ENCODE measurements at places on chromosomes 13 and 19.

DNA sequence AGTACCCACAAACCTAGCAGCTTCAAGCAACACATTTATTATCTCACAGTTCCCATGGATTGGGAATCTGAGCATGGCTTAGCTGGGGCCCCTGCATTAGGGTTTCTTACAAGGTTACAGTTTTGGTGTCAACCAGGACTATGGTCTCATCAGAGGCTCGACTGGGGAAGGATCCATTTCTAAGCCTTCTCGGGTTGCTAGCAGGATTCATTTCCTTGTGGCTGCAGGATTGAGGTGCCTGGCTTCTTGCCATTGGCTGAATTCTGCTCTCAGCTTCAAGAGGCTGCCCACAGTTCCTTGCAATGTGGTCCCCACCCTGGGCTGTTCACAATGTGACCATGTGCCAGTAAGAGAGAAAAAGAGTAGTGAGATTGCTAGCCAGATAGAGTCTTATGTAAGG is 26.7 kb downstream of the ZNRF4 start:
- no peaks in the 10 kb centered on the region for H3K27me3 ChIP-seq
- H3K4me3 ChIP-seq: no peak overlapping the region
- no peaks in the 10 kb centered on the region for H3K4me1 ChIP-seq
- no peak overlapping the region for H3K27ac ChIP-seq

GRCh38 chr13:30652746-30653386 is 35.1 kb downstream of the USPL1 start:
- no peaks in the 10 kb centered on the region for H3K4me1 ChIP-seq
- no peak for DNase-seq
- H3K27me3 ChIP-seq: no peaks in the 10 kb centered on the region
- no peak overlapping the region for H3K4me3 ChIP-seq

- H3K4me1 ChIP-seq: no peaks in the 10 kb centered on the region
- no peak overlapping the region for H3K27ac ChIP-seq
- no peaks in the 10 kb centered on the region for H3K27me3 ChIP-seq
- no peak overlapping the region for H3K4me3 ChIP-seq
- no peak for DNase-seq
These were observed 57.7 kb downstream of the ATP7B start for GRCh38 chr13:51953347-51954195.

DNA sequence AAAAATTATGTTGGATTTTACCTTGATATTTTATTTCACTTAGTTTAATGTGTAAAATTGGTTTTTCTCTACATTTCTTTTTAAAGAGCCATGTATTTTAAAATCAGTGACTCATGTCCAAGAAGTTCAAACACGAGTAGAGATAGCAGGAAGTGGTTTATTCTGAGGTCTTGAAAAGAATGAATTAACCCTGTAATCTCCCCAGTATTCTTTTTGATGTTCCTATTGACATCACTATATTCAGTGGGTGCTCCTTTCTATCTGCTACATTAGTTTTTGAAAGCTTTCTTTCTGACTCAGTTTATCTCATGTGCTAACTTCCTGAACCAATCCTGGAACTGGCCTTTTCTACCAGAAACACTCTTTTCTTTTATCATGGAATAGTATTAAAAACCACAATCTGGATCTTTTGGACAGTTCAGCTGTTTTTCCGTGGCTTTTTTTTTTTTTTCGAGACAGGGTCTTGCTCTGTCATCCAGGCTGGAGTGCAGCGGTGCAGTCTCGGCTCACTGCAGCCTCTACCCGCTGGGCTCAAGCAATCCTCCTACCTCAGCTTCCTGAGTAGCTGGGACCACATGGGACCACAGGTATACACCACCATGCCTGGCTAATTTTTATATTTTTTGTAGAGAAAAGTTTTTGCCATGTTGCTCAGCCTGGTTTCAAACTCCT is 114.9 kb downstream of the PCCA start:
- no peaks in the 10 kb centered on the region for H3K4me1 ChIP-seq
- H3K36me3 ChIP-seq: no peaks in the 10 kb centered on the region

- no peaks in the 10 kb centered on the region for H3K4me1 ChIP-seq
- DNase-seq: no peak
- no peaks in the 10 kb centered on the region for H3K36me3 ChIP-seq
- H3K27ac ChIP-seq: no peak overlapping the region
These were observed 1832.8 kb upstream of the MIR17HG start for GRCh38 chr13:89514534-89515312.

DNA sequence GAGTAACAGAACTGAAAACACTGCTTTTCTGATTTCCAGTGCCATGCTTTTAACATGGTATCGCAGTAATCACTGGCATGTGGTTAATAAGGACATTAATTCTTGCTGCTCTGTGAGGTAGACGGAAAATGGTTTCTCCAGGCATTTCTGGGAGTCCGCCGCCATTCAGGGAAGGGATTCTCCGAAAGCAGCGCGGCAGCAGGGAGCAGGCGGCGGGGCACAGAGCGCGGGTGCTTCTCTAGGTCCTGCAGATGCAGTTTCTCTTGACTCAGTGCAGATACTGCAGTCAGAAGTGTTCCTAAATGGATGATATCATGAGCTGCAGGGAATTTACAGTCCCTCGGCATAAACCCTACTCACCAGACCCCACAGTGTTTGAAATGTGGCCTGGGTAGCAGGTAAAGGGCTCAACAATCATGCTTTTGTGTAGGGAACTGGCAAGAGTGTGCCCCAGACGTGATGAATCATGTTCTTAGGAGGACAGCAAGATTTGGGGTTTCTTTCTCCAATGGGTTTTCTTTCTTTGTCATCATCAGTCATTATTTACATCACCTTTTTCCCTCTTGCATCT is 338.6 kb upstream of the ARGLU1 start:
- H3K36me3 ChIP-seq: no peaks in the 10 kb centered on the region
- H3K27ac ChIP-seq: no peak overlapping the region
- DNase-seq: no peak

DNA sequence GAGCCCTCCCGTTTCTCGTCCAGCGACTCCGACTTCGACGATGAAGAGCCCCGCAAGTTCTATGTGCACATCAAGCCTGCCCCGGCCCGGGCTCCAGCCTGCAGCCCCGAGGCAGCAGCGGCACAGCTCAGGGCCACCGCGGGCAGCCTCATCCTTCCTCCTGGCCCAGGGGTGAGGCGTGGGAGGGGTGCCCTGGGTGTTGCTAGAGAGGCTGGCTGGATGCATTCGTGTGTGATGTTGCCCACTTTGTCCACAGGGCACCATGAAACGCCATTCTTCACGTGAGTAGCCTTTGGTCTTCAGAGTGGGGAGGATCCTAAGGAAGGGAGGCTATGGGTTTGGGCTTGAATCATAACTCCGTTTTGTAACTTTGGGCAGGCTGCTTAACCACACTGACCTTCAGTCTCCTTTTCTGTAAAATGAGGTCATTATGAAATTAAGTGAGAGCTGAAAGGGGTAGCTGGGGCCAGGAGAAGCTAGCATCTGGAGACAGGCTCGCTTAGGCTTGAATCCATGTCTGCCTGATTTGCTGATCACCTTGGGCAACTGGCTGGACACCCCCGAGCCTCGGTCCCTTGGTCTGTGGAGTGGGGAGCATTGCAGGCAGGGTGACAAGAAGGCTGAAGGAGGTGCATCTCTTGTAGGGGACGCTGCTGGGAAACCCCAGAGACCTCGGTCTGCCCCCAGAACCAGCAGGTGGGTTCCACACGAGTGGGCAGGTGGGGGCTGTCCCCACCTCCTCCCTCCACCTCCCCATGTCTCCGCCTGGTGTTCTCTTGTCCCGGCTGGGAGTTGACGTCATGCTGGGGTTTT is 18.7 kb upstream of the B3GNT3 start:
- no peaks in the 10 kb centered on the region for H3K27me3 ChIP-seq
- H3K27ac ChIP-seq: no peak overlapping the region
- no peak overlapping the region for H3K4me3 ChIP-seq
- no peaks in the 10 kb centered on the region for H3K36me3 ChIP-seq

GRCh38 chr13:93723316-93723715 is 496.7 kb downstream of the GPC6 start:
- no peaks in the 10 kb centered on the region for H3K36me3 ChIP-seq
- no peak for DNase-seq
- H3K27ac ChIP-seq: no peak overlapping the region
- no peak overlapping the region for H3K4me3 ChIP-seq
- H3K4me1 ChIP-seq: peaks cover 6% of the 10 kb centered on the region

DNA sequence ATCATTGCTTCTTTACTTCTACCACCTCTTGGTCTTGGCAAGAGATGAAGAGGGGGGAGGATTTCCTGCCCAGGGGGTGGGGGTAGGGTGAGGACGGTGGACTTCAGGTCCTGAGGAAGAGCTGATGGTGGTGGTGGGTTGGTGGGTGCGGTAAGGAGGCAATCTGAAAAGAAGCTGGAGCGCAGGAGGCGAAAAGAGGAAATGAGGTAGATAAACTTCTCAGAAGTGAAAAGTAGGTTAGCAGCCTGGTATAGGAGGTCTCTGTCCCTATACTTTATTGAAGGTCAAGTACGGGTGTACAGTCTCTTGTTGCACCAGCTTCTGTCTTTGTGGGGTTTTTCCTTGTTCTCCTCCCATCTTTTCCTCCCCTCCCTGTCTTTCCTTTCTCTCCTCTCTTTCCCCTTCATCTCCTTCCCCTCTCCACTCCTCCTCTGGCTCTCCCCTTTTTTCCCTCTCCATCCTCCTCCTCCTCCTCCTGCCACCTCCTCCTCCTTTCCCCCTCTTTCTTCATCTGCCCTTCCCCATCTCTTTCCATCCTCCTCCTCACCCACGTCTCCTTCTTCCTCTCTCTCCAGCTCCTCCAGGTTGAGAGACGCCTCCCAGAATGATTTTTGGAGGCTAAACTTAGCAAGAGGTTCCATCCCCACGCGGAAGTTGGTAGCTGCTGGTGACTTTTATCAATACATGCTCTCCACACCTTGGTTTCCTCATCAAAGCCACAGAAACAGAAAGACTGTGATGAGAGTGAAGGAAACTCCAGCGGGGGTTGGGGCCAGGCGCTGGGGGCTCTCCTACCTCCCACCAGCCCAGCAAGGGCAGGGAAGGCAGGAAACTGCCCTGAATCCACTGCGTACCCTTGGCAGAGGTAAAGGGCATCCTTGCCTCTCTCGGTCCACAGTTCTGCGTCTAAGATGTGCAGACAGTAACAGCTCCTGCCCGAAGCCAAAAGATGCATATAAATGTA is 15.3 kb downstream of the TNFSF14 start:
- H3K4me3 ChIP-seq: no peak overlapping the region
- no peaks in the 10 kb centered on the region for H3K36me3 ChIP-seq
- DNase-seq: no peak
- H3K4me1 ChIP-seq: no peaks in the 10 kb centered on the region

DNA sequence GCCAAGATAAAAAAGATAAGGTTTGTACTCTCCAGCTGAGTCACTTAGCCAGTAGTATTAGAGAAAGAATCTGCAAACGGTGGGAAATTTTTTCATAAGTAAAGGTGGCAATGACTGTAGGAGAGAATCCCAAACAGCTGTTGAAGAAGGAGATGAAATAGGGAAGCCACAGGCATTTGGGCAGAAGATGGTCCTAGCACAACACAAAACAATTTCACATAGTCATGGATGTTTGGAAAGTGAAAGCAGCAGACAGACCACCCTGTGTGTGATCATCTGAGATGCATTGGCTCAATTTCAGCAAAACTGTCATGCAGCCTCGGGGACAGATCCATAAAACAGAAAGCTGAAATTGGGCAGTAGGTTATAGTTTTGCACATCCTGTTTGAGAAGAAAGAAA is 2832.4 kb downstream of the PCDH9 start:
- no peak overlapping the region for H3K27ac ChIP-seq
- no peak overlapping the region for H3K4me3 ChIP-seq
- no peaks in the 10 kb centered on the region for H3K4me1 ChIP-seq
- DNase-seq: no peak

DNA sequence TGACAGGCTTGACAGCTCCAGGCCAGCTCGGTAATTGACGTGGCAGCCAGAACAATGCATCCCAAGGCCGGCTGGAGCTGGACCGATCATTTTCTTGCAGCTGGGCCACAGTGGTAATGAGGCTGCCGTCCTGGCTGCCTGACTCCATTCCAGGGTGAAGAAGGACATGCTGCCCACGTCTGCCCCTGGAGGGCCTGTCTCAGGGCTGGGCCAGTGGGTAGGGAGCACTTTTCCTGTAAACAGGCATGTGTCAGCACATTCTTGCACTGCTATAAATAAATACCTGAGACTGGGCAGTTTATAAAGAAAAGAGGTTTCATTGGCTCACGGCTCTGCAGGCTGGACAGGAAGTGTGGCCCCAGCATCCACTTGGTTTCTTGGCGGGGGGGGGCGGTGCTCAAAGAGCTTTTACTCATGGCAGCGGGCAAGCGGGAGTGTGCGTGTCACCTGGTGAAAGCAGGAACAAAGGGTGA is 38.1 kb upstream of the KCTD15 start:
- no peak overlapping the region for H3K4me3 ChIP-seq
- no peaks in the 10 kb centered on the region for H3K36me3 ChIP-seq
- H3K27me3 ChIP-seq: no peaks in the 10 kb centered on the region
- DNase-seq: no peak
- H3K27ac ChIP-seq: no peak overlapping the region

GRCh38 chr19:10694706-10695307 is 6.4 kb upstream of the QTRT1 start:
- no peak overlapping the region for H3K4me3 ChIP-seq
- no peak for DNase-seq
- H3K27me3 ChIP-seq: no peaks in the 10 kb centered on the region
- no peaks in the 10 kb centered on the region for H3K36me3 ChIP-seq

GRCh38 chr13:43445668-43446067 is 341.1 kb downstream of the ENOX1 start:
- no peak overlapping the region for H3K4me3 ChIP-seq
- no peaks in the 10 kb centered on the region for H3K36me3 ChIP-seq
- no peaks in the 10 kb centered on the region for H3K4me1 ChIP-seq
- no peaks in the 10 kb centered on the region for H3K27me3 ChIP-seq
- no peak for DNase-seq
- no peak overlapping the region for H3K27ac ChIP-seq

- H3K4me3 ChIP-seq: no peak overlapping the region
- no peaks in the 10 kb centered on the region for H3K4me1 ChIP-seq
- no peak for DNase-seq
- H3K27me3 ChIP-seq: no peaks in the 10 kb centered on the region
These were observed 954 bp upstream of the RASIP1 start for GRCh38 chr19:48741129-48741999.

DNA sequence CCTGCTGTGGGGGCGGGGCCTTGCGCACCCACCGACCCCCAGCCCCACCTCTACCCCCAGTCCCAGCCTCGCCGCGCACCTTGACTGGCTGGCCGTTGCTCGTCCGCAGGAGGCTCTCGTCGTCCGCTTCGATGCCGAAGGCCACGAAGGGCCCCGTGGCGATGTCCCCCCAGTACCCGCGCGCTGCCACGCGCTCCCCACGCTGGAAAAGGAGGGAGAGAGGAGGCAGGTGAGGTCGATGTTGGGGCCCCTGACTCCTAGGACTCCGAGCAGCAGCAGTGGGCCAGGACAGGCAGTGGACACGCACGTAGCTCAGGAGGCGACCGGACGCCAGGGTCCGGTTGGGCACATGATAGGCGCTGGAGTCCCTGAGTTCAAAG is 3.4 kb upstream of the TNNI3 start:
- no peaks in the 10 kb centered on the region for H3K36me3 ChIP-seq
- no peak for DNase-seq
- H3K4me1 ChIP-seq: peaks cover 3% of the 10 kb centered on the region
- peaks cover 4% of the 10 kb centered on the region for H3K27me3 ChIP-seq

GRCh38 chr13:75986818-75987217 is 350.7 kb downstream of the LMO7 start:
- H3K27ac ChIP-seq: no peak overlapping the region
- H3K4me3 ChIP-seq: no peak overlapping the region
- no peaks in the 10 kb centered on the region for H3K27me3 ChIP-seq
- no peaks in the 10 kb centered on the region for H3K36me3 ChIP-seq
- H3K4me1 ChIP-seq: no peaks in the 10 kb centered on the region

- H3K36me3 ChIP-seq: no peaks in the 10 kb centered on the region
- H3K4me1 ChIP-seq: no peaks in the 10 kb centered on the region
- H3K27ac ChIP-seq: no peak overlapping the region
- H3K27me3 ChIP-seq: no peaks in the 10 kb centered on the region
- no peak for DNase-seq
These were observed 32.5 kb downstream of the MARK4 start for GRCh38 chr19:45283443-45284033.

All from ovary (tissue), 10 donors.